ENCODE measurements at places on chromosomes 7 and 10.

DNA sequence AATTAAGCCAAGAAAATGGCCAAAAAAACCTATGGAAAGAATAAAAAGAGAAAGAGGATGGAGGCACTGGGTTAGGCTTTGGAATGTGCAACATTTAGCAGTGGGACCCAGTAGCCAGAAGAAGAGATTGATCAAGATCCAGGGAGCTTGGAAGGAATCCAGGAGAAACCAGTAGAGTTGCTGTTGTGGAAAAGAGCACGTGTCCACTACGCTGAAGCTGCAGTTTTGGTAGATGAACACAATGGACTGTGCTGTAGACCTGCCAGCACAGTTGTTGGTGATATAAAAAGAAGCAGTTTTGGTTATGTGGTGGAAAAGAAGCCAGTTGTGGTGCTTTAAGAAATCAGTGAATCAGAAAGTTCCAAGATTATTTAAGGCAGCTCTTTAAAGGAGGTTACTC is 802.2 kb upstream of the POM121L12 start:
- DNase-seq = no peak

- no peak for DNase-seq
Measured at GRCh38 chr7:96637522-96637921, 72.1 kb downstream of the SEM1 start.

- no peak for DNase-seq
Measured at GRCh38 chr7:150931199-150931869, 46.8 kb downstream of the KCNH2 start.

DNA sequence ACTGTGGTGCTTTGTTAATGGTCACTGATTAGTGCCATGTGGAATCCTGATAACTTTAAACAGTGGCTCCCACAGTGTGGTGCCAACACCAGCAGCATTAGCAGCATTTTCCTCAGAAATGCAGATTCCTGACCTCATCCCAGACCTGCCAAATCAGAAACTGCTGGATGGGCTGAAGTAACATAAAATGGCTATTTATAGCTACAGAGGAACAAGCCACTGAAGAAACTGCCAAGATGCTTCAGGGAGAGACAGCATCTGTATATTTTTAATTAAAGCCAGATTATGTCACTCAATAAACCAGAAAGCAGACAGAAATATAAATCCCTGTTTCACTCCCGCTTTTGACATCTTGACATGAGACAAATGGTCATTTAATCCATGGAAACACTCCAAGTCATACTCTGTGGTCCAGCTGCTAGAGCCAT is 178.5 kb downstream of the AMPH start:
- DNase-seq = peak; percentile 20

DNA sequence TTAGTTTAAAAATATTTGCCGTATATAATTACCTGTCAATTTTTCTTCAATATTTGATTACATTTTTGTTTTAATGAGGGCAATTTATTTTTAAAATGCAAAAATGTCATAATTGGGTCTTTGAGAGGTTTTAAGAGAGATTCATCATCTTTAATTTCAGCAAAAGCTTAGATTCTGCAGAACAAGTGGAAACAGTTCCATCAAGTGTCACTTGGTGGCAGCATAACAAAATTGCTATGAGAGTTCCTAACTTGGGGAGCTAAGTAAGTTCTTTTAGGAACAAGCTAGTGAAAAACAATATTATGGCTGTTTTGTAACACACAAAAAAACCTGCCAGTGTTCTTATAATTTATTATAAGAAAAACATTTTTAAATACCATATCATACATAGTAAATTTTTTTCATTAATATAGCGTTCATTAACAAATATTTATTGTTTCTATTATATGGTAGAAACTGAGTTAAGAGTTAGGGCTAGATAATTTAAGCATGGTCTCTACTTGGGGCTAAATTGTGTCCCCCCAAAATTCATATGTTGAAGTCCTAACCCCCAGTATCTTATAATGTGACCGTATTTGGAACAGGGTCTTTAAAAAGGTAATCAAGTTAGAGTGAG is 155.2 kb downstream of the MAGI2 start:
- peak; percentile 85 for DNase-seq

DNA sequence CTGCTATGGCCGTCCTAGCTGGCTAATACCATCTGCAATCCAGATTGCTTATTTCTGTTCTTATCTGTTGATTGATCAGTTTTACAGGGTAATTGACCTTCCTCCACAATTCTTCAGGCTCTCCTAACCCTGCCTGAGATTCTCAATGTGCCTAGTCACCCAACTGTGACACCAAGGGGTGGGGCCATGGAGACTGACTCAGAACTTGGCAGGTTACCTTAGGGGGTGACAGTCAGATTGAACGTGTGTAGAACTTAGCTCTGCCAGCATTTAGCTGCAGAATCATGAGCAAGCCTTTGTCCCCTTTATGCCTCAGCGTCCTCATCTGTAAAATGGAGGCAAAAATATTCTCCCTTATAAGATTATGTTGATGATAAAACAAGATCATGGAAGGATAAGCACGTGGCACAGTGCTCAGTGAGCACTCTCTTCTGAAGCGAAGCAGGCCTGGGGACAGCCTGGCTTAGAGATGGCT is 19.1 kb upstream of the LEP start:
- DNase-seq = peak; percentile 53

DNA sequence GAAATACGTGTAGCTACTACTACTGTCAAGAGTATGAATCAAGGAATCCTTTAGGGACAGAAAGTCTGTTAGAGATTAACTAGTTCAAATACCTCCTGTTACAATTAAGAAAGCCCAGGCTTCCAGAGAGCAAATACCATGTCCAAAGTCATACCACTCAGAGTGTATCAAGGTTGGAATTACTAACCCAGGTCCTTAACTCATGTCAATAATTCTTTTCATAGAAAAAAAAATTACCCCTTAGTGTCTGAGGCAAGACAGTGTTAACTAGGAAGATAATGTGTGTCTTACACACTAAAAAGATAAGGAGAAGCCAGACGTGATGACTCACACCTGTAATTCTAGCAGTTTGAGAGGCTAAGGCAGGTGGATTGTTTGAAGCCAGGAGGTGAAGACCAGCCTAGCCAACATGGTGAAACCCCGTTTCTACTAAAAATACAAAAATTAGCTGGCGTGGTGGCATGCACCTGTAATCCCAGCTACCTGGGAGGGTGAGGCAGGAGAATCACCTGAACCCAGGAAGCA is 423.4 kb downstream of the SORCS1 start:
- no peak for DNase-seq

- DNase-seq = no peak
Measured at GRCh38 chr7:24501009-24501408, 72.2 kb upstream of the PALS2 start.

GRCh38 chr7:124137664-124138063 is 104.8 kb upstream of the TMEM229A start:
- DNase-seq = no peak

- DNase-seq = no peak
Measured at GRCh38 chr7:128189231-128189930, 51.7 kb upstream of the LEP start.

- peak; percentile 79 for DNase-seq
Measured at GRCh38 chr7:111113263-111114017, 22.5 kb downstream of the LRRN3 start.

- no peak for DNase-seq
Measured at GRCh38 chr10:50375051-50375452, 123.7 kb upstream of the ASAH2 start.

GRCh38 chr10:33760056-33760943 is 425.8 kb upstream of the NRP1 start:
- DNase-seq = no peak

- peak; percentile 95 for DNase-seq
Measured at GRCh38 chr10:45000138-45000751, 478 bp upstream of the ZNF22 start.

DNA sequence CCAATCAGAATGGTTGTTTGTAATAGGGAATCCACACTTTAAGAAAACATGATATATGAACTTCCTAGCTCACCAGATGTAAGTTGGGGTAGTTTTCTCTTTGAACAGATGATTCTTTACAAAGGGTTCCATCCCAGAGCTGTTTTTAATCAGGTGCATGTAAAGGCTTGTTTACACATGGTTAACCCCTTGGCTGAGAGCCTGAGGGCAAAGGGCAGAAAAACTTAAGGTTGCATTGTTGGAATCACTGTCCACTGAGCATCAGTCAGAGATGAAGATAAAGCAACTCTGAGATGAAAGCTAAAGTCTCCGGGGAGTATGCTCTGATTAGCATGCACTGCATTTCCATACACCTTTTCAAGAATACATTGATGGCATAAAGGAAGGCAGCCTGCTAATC is 518.2 kb downstream of the SORCS3 start:
- no peak for DNase-seq

DNA sequence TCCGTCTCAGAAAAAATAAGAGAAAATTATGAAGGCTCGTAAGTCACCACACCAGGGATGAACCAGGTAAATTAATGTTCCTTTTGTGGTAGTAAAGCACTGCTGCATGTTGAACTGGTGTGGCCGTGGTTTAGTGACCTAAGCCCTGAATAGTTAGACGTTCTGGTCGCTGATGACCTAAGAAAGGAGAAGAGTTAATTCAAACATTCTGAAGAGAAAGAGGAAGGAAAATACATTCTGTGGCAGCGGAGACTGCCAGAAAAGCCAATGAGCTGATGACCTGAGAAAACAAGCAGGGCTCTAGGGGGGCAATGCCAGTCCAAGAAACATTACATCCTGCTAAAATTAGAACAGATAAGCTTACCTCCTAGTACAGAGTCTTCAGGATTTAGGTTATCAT is 17.5 kb downstream of the DNAJC9 start:
- no peak for DNase-seq

- DNase-seq = no peak
Measured at GRCh38 chr10:46268076-46268881, 18.5 kb upstream of the ANTXRL start.
